ENCODE measurements at places on chromosomes 13 and 19. TPM values are rescaled to one million over a fixed set of nuclear protein-coding genes. Genes with fewer than 3 reads are reported as not detected.
A peak's percentile ranks its signal among the peaks of the same experiment; 100 is the strongest.

C5AR1 gene
- 6.8 TPM for polyA plus RNA-seq

- no peak for DNase-seq
Measured at GRCh38 chr19:54373781-54374631, 9.3 kb upstream of the LAIR1 start.

DNA sequence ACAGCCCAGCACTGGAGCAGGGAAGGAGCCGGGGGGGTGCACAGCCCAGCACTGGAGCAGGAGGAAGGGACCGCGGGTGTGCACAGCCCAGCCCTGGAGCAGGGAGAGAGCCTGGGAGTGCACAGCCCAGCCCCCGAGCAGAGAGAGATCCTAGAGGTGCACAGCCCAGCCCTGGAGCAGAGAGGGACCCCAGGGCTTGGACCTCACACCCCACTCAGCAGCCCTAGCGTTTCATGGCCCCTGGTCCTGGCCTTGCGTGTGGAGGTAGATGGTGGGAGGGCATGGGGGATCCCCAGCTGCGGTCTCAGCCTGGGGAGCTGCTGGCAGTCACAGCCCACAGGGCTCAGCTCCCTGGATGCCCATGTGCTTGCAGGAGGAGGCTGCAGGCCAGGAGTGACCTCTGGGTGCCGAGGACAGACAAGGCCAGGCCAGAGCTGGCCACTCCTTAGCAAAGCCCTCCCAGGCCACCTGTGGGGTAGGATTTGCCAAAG is 25.1 kb downstream of the GAS6 start:
- DNase-seq, result no peak

DNA sequence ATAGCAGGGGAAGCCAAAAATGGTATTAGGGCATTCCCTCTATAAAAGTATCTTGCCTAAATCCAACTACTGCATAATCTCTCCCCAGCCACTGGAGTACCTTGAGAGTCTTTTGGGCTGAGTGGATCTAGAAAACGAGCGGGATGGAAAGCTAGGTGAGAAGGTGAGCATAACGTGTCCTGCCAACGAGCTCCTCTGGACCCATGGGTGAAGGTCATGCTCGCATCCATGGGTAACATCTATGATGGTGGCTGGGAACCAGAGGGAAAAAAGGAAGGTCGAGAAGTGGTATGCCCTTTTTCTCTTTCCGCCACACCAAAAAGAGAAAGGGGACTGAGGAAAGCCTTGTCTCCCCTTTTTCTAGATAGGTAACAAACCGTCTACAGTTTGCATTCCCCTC is 63.0 kb downstream of the ZNF208 start:
- no peak for DNase-seq

- DNase-seq, result no peak
Measured at GRCh38 chr13:30129411-30129810, 177.9 kb downstream of the KATNAL1 start.

PLEKHF1 gene
- polyA plus RNA-seq, result 1.2 TPM

CD209 gene
- 1.4 TPM for polyA plus RNA-seq

DNA sequence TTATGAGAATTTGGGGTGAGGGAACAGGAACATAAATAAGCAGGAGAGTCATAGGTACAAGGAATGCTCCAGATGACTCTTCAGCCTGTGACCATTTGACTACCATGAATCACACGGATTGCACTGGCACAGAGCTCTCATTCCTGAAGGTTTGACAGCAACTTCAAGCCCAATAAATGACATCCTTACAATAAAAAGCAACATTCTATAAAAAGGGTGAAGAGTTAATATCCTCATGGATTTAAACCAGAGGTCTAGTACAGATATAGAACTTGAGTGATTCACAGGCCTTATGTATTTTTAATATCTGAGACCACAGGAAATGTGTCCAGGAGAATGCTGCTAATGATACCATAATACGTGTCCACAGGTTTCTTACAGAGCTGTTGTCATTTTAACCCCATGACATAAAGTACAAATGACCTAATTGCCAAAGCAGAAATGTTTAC is 158.1 kb downstream of the IRS2 start:
- DNase-seq, result no peak

GRCh38 chr19:49579947-49580263 is 451 bp downstream of the NOSIP start:
- DNase-seq, result no peak

DNA sequence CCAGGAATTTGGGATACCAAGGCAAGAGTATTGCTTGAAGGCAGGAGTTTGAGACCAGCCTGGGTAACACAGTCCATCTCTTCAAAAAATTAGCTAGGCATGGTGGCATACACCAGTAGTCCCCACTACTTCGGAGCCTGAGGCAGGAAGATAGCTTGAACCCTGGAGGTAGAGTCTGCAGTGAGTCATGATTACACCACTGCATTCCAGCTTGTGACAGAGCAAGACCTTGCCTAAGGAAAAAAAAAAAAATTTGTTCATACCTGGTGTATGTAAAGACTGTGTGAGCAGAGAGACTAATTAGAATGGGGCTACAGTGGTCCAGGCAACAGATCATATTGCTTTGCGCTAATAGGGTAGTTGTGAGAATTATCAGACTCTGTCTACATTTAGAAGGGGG is 778.3 kb upstream of the PCDH20 start:
- no peak for DNase-seq

DNA sequence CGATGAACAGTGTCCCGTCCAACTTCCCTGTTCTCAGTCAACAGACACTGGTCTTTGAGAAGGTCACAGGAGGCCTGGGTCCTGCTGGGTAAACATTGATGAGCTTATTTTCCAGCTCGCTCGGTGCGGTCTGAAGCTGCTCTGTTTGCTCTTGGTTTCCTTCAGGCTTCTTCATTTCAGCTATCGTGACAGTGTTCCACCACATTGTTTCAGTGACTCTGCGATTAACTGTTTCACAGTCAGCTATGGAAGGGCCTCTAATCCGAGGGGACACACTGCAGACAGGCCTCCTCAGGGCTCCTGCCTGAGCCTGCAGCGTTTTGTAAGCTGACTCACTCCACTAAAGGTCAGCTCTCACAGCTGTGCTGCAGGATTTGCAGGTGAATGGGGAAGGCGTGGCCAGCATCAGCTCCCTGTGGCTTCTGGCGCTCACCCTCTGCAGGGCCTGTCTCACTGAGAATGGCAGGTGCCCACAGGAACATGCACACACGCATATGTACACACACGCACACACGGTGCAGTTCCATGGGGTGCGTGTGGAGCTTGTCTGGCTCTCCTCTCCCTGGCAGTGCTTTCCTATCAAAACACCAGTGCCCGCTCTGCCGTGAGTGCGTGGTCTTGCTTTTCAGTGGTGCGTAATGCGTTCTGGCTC is 62.9 kb upstream of the MCF2L start:
- DNase-seq, result no peak

GRCh38 chr19:33904681-33905080 is 108.0 kb downstream of the KCTD15 start:
- DNase-seq, result peak; percentile 38

DNA sequence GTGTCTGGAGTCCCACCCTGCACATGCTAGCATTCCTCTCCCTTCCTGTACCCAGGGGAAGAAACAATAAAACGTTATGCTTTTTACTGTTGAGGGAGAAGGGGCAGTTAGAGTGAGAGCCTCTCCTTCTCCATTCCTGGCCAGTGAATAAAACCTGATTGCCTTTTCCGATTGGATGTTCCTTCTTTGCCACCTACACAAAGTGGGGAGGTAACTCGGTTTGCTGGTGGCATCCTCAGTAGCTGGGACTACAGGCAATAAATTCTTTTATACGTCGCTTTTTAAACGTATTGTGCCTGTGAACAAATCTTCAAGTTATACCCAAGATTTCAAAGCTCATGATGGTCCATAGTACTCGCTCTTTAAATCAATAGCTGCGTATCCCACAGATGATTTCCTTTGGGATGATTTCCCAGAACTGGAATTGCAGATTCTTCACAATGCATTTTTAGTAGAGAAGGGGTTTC is 660 bp upstream of the MVB12A start:
- no peak for DNase-seq

DNA sequence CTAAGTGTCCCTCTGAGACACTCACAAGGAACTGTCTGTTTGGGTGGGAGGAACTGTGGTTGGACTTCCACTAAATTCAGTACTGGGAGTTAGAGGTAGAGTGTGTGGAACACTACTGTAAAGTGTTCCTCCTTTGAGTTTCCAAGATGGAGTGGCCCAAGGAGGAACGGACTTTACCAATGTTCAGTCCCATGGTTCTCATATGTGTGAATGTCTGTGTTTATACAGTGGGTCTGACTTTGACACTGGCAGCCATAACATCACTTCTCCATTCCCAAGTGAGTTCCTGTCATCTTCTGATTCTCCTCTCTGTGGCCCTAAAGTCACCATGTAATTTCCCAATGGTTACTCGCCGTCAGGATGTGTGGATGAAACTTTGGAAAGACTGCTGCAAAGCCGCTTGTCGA is 136.8 kb upstream of the SERP2 start:
- DNase-seq, result no peak

- DNase-seq, result no peak
Measured at GRCh38 chr19:40590464-40591265, 10.5 kb upstream of the LTBP4 start.

DNA sequence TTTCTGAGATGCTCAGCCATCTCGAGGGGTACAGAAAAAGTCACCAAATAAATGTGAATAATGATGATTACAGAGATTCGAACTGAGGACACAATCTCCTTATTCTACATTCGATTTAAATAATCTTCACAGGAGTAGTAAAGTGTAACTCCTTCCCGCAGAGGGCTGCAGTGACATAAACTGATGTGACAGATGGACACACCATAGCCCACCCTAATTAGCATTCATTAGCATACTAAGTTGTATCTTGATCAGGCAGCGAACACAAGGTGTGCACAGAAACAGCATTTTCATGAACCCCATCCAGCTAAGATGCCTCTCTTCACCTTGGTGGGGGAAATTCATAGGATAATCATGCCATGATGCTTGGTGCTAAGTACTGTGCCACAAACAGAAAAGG is 83.0 kb downstream of the TNFSF11 start:
- DNase-seq, result no peak

All from left kidney (tissue), 8 donors.